ENCODE measurements at places on chromosomes 4 and X. TPM values are rescaled to one million over a fixed set of nuclear protein-coding genes. Genes with fewer than 3 reads are reported as not detected.

- no peak for DNase-seq
Measured at GRCh38 chr4:5322321-5322720, 271.0 kb downstream of the STK32B start.

DNA sequence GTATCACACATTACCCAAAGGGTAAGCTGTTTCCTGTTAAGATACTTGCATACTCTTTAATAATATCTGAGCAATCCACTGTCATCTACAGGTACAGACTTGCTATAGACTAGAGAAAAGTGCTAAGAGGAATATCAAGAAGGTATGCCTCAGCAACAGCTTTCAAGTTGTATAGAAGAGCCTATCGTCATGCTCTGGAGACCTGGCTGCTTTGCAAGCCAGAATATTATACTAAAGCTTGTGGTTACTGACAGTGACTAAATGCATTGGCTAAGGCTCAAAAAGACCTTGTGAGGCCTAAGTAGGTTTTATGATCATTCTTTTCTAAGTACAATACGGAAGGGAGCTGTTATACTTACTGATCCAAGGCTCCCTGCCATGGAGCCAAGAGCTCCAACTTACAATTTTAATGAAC, 11.3 kb downstream of the LAMP2 start:
- peak; percentile 39 for DNase-seq

GRCh38 chr4:122279670-122280069, 99.1 kb upstream of the ADAD1 start:
- DNase-seq: no peak

DNA sequence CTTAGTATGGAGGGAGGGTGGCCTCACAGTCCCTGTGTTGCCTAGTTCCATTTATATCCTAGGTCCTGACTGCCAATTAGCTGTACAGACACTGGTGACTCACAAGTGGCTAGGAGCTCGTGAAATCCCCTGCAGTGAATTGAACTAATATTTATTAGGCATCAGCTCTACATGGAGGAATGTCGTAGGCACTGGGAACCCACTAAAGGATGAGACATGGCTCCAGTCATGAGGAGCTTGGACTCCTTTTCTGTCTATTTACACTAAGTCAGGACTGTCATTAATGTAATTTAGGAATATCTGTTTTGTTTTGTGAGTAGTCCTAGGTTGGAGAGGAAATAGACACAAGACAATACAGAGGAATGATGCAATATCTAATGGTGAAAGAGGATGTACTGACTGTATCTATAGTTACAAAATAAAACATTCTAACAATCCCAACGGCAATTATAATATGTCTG, 67.7 kb downstream of the MID1IP1 start:
- peak; percentile 86 for DNase-seq

The AMTN gene
- polyA plus RNA-seq: not detected

The MTNR1A gene
- not detected for polyA plus RNA-seq

DNA sequence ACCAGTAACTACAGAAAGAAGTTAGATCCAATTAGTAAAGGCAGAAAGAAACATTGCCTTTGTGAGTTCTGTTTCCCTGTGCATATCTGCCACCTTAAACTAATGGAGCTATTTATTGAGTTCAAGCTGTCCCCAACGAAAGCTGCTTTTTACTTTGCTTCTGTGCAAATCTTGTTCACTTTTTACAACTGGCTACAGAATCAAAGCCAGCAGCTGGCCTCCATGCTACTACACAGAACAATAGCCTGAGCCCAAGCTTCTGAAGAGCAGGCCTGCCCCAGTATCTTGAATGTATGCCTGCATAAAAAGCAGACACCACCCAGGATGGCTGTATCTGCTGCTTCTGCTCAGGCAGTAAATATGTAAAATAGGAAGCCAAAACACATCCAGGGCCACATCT, 28.1 kb downstream of the ANK2 start:
- DNase-seq: no peak

GRCh38 chr4:7757501-7758471, 181.9 kb downstream of the AFAP1 start:
- DNase-seq: no peak

- DNase-seq: no peak
Measured at GRCh38 chr4:118784776-118785175, 51.1 kb downstream of the SEC24D start.

The ARHGEF6 gene
- 79.2 TPM for polyA plus RNA-seq

The CENPVL2 gene
- not detected for polyA plus RNA-seq

DNA sequence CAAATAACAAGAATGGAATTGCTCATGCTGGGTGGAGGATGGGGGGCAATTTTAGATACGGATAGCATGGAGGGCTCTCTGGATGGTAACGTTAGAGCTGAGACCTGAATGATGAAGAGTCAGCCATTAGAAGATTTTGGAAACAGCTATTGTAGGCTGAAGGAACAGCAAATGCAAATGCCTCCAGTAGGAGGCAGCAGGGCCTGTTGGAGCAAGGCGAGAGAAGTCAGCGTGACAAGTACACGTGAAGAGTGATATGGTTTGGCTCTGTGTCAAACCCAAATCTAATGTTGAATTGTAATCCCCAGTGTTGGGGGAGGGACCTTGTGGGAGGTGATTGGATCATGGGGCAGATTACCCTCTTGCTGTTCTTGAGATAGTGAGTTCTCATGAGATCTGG, 59.3 kb upstream of the SOD3 start:
- DNase-seq: no peak

DNA sequence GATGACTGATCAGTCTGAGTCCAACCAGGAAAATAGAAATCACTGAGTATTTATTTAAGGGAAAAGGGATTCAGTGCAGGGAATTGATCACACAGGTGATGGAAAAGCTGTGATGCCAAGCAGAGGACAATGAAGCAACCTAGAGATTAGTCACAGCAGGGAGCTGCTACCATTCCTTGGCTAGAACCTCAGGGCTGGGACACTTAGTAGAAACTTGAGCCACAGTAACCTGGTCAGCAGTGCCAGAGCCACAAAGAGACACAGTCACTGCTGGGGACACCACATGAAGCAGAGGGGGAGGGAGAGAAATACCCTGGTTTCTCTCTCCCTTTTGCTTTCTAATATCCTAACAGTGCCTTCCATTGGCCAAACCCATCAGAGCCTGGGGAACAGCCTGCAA, 38.7 kb downstream of the RTL9 start:
- no peak for DNase-seq

The APLN gene
- not detected for polyA plus RNA-seq

The PHOX2B gene
- not detected for polyA plus RNA-seq

DNA sequence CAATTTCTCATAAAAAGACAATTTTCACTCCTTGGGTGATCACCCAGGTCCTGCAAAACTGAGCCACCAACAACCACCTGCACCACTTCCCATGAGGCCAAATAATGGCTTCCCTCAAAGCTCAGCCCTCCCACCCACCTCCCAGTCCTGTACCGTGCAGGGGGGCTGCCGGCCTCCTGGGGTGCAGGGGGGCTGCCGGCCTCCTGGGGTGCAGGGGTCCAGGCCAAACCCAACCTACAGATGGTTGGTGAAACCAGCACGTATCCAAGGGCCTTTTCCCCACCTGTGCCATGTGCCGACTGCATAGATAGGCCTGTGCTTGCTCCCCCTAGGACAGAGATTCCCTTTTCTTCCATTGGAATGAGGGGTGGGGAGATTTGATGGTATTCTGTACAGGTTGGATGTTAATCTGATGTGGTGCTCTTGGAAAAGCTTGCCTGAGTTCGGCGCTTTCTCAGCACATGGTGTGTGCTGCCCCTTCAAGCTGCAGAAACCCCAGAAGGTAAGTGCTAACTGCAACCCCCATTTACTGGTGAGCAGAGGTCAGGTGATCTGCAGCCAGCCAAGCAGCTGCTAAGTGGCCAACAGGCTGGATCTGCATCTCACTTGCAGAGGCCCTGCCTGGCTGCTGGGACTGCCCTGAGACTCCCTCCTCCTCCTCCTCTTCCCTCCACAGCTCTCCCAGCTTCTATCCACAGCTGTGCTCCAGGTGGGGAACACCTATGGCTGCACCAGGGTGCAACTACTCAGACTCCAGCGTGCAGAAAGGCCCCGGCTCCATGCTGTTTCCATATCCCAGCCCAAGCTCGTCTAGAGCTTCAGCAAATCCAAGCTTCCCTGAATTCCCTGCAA, 38.8 kb downstream of the FRG1 start:
- DNase-seq: no peak

GRCh38 chrX:37871626-37872302, 24.4 kb upstream of the DYNLT3 start:
- no peak for DNase-seq

- no peak for DNase-seq
Measured at GRCh38 chr4:82606622-82607021, 44.8 kb upstream of the TMEM150C start.

The COL4A6 gene
- not detected for polyA plus RNA-seq

GRCh38 chrX:152897222-152898131, at the start of gene ZNF185:
ZNF185 (plus strand) TSS chrX:152898067; CDS start chrX:152914490, 16,423 bp downstream.
- DNase-seq: no peak

DNA sequence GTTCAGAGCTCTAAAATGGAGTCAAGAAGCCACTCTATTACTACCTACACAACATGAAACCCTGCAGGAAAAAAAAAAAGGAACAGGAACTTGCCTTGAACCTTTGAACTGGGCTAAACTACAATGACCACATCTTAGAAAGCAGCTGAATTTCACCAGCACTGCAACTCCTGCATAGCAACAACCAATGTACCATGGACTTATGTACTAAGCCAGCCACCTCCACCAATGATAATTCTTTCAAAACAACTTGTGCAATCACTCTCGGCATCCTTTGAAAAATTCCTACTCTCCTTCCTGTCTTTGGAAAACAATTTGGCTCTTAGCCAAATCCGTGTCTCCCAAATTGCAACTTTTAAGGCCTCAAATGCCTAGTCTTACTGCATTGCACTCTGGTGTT, 26.8 kb upstream of the FMR1 start:
- peak; percentile 5 for DNase-seq

The PABPC4L gene
- not detected for polyA plus RNA-seq

DNA sequence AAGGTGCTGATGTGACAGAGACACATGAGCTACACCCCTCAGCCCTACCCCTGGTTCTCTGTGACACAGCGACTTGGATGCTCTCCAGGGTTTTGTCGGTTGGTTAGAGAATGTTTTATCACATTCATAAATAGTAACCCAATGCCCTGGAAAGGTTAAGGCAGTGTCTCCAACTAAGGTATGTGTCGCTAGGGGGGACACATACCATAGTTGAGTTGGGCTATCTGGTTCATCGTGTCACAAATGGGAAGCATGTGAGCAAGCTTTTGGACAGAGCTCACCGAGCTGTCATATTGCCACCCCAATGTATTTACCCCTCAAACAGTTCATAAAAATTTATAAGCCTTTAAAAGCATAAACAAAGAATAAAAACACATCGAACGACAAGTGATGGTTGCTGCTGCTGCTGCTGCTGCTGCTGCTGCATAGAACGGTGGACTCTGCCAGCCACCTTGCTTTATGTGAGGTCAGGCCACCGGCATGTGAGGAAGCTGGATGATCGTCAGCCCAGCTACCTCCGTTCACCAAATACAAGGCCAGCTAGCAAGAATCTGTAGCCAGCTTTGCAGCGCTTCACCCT, 55.9 kb downstream of the STOX2 start:
- DNase-seq: no peak

GRCh38 chr4:120062663-120063195, 3.9 kb downstream of the MAD2L1 start:
- no peak for DNase-seq

DNA sequence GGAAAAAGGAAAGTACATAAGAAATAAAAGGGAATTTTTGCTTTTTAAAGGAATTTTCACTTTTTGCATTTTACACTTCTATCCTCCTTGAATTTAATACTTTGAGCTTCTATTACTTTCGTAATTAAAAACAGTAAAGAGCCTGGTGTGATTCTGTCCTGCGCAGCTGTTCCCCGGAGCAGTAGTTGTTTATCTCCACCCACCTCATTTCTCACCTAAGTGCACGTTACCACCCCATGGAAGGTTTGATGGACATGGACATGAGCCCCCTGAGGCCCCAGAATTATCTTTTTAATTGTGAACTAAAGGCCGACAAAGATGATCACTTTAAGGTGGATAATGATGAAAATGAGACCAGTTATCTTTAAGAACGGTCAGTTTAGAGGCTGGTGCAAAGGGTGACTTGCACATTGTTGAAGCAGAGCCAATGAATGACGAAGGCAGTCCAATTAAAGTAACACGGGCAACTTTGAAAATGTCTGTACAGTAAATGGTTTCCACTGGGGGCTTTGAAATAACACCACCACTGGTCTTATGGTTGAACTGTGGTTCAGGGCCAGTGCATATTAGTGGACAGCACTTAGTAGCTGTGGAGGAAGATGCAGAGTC, 52.1 kb upstream of the TEX13D start:
- no peak for DNase-seq

The ZFP92 gene
- polyA plus RNA-seq: 0.96 TPM

- DNase-seq: no peak
Measured at GRCh38 chr4:74431113-74431826, 13.7 kb upstream of the AREG start.

DNA sequence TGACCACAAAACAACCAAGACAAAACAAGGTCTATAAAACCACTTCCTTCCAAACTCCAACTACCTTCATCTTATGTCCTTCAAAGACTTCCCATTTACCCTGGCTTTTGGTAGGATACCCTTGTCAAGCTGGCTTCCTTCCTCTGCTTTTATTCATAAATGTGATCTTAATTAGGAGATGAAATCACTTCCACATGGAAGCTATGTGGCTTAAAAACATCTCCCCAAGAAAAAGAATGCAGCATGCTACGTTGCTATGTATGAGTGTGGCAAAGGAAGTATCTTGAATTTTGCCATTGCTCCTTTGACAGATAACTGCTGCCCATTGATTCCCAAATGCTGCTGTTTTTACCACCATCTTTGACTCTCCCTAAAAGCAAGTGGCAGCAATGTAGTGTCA, 46.4 kb upstream of the VEGFD start:
- DNase-seq: no peak

DNA sequence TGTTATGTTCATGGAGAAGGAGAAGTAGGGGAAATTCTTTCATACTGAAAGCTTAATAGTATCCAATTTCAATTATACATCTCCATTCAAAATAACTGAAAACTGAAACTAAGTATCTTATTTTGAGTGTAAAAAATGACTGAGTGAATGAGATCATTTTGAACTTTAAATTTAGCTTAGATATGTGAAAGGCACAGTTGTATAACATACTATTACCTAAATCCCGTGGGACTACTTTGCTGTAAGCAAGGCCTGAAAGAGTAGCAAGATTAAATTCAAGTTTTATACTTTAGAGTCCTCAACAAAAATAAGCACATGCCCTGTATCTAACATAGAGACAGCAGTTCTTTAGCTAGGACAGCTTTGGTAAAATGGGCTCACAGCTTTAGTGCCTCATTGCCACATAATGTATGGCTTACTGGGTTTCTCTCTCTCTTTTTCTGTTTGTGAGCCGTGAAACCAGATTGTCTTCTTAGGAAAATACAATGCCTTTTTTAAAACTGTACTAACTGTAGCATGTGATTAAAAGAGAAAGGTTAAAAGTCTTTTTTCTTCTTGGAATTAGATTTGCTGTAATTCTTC, 43.2 kb downstream of the GSTCD start:
- DNase-seq: no peak

- no peak for DNase-seq
Measured at GRCh38 chr4:100889401-100889800, 371.6 kb upstream of the EMCN start.

The KLB gene
- not detected for polyA plus RNA-seq

GRCh38 chr4:87232216-87232615, 11.8 kb upstream of the KLHL8 start:
- no peak for DNase-seq

- DNase-seq: no peak
Measured at GRCh38 chr4:38948551-38948950, 80.9 kb downstream of the FAM114A1 start.

GRCh38 chr4:8593264-8594096, 915 bp downstream of the CPZ start:
- no peak for DNase-seq

Measured in CD14-positive monocyte (primary cell).